ENCODE measurements at places on chromosomes 3 and 15.

DNA sequence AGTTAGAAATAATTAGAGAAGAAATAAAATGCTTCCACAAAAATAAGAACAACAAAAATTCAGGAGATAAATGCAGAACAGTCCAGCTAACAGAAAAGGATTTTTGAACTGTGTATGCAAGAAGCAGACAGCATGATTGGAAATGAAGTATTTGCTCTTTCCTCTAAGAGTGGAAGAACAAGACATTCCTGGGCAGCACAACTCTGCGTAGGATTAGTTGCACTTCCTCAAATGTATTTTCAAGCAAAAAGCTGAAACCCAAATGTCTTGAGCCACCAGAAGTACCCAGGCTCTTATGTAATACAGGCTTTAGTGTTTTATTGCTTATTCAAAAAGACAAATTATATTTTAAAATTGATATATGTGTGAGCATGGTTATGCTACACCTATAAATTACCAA lies 127.2 kb downstream of the ZBTB20 start:
- DNase-seq = no peak

DNA sequence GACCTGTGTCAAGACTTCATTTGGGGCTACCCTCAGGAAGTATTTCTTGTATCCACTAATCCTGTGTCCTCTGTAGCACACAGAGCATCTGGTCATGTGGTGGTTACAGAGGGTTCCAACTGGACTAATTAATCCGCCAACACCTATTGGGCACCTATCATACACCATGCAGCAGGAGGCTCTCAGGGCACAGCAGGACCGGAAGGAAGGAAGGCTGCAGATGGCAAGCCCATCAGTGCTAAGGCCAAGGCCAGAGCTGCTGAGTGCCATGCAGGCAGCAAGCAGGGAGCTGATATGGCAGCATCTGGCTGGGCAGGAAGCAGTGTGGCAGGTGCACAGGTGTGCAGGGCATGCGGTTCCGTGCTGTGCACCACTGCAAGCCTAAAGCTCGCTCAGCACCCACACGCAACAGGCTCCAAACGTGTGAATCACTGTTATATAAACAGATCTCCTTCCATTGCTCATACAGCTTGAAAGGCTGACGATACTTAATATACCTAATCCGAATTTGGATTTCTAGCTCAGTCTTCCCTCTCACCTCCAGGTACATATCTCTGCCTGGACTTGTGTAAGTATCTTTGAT lies 64.4 kb upstream of the SNRPA1 start:
- no peak for DNase-seq

DNA sequence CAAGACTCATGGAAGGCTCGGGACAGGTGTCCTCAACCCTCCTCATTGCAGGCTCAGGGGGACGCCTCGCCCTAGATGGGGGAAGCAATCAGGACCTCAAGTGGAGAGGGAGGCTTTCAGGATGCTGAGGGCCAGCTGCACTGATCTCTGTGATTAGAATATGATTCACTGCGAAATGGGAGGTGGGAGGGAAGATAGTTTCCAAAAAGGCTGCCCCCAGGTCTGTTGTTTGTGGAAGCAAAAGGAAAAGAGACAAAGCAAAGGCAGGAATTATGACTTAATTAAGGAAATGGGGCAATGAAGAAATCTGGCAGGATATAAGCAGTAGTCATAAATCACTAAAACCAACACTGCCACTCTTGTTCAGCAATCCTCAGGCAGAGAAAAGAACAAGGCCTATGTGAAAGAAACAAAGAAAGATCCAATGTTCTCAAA lies 85.6 kb upstream of the ABHD17C start:
- peak; percentile 4 for DNase-seq

DNA sequence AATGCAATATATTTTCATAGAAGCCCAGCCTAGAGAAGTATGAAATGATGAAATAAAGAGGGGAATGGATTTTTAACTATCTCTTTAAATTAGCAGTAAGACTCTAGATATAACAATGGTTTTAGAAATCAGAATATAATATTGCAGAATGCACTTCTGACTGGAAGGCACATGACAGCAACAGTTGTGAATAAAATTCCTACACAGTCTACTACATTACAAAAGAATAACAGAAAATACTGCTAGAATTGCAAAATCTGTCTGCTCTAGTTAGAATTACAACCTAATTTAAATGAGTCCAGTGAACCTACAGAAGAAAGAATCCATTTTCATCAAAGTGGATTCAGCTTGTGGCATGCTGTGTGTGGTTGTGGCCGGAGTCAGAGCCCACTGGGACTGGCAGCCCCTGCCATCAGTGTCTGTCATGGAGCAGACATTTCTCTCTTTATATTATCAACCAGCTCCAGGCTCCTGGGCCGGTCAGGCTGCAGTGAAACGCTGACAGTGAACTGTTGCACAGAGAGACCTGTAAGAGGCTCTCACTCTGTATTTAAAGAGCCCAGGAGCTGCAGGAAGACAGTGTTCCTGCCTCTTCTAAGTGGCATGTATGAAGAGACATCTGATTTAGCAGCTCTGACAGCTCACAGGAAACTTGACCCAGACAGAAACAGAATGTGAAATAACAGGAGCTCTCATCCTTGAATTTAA lies 1523.8 kb upstream of the CADM2 start:
- no peak for DNase-seq

GRCh38 chr3:177057768-177058167 lies 139.5 kb downstream of the TBL1XR1 start:
- no peak for DNase-seq

- DNase-seq = peak; percentile 43
Measured at GRCh38 chr15:68578175-68578979, 416 bp upstream of the CORO2B start.

- peak; percentile 19 for DNase-seq
Measured at GRCh38 chr3:52317208-52318000, 1.3 kb downstream of the DNAH1 start.

GRCh38 chr15:39144613-39145499 lies 436.0 kb upstream of the THBS1 start:
- no peak for DNase-seq

DNA sequence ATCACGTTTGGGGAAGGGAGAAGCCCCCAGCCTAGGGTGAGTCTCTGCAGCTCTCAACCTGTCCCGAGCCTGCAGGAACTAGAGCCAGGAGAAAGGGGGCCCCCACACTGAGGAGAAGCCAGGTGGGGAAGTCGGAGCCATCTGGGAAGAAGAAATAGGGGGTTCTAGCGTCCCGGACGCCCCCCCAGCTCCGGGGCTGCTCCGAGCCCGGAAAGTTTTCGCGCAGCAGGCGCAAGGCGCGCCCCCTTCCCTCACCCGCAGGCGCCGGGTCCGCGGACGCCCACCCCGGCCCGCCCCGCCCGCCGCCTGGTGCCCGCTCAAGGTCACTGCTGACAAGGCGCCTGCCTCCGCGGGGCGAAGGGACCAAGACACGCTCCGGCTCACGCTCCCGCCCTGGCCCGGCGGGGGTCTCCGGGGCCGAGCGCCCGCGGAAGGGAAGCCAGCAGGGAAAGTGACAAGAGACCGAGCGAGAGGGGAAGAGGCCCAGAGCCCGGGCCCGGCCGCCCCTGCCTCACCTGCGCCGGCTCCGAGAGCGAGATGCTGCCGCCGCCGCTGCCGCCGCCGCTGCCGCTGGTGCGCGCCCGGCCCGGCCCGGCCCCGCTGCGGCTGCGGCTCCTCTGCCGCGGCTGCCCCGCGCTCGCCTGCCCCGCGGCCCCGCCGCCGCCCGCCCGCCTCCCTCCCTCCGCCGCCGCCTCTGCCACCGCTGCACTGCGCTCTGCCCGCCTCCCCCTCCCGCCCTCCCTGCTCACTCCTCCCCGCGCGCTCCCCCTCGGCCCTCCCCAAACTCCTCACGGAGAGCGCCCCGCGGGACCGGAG lies 108.4 kb upstream of the SLC6A11 start:
- no peak for DNase-seq

GRCh38 chr3:58613236-58614132 lies 36.3 kb upstream of the FAM107A start:
- no peak for DNase-seq

DNA sequence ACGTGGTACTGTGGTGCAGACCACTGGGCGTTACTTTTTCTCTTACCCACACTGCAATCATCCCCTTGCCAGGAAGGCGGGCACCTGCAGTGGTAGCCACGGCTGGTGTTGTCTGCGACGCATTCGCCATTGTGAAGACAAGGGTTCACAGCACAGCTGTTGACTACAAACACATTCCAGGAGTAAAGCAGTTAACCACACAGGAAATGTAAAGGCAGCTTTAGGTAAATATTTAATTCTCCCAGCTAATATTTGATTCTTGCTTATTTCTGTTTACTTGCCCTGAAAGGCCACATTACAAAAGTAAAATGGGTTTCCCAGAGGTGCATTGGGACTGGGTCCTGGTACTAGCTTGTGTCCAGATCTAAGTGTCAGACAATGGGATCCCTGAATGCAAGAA lies 45.4 kb downstream of the HEG1 start:
- DNase-seq = no peak

DNA sequence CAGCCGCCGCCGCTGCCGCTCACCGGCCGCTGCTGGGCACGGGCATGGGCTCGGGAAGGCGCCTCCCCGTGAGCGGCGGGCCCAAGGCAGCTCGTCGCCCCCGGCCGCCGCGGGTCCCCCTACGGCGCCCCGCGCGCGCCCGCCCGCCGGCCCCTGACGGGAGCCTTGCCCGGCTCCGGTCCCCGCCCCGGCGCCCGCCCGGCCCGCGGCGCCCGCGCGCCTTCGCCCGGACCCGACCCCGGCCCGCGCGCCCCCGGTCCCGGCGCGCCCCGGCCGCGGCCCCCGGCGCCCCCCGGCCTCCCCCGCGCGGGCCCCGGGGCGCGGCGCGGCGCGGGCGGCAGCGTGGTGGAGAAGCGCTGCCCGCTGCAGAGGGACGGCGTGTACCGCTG lies 177.7 kb downstream of the OR4M2 start:
- DNase-seq = no peak
